RPMI7951 (cell line): ENCODE measurements at places on chromosomes 5 and 9.
A peak's percentile ranks its signal among the peaks of the same experiment; 100 is the strongest.

GRCh38 chr5:171826132-171826531 lies 40.5 kb downstream of the SMIM23 start:
- DNase-seq: peak; percentile 23

- DNase-seq: no peak
Observed at GRCh38 chr5:109345699-109346098, 64.1 kb downstream of the PJA2 start.

GRCh38 chr5:104932431-104932830 lies 1369.8 kb upstream of the NUDT12 start:
- DNase-seq: no peak

DNA sequence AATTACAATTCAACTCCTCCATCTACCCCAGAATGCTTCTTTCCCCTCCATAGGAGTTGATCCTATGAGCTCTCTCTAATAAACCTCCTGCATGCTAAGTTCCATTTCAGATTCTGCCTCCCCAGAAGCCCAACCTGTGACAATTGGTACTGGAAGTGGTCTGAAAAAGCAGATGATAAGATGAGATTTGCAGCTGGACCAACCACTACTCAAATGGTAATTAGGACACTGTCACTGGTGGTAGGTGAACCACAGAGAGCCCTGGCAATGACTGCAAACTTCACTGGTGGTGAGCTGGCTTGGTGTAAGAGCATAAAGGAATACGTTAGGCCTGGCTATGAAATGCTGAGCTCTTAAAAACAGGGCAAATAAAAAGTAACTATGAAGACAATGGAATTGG lies 112.6 kb downstream of the ESM1 start:
- DNase-seq: no peak

DNA sequence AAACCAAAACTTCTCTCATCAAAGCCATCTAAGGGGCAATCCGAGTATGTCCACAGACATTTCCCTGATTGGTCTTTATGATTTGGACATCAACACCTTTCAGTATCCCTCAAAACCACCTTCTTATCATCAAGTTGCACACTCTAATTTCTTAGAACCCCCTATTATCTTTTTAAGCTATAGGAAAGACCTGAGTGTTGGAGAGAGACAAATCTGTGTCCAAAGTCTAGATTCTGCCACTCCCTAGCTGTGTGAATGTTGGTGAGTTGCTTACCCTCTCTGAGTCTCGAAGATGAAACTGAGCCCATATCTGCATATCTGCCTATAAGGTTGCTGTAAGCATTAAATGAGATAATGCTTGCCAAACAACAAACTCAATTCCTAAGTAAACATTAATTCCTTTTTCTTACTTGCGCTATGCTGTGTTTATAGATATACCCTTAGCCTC lies 159.1 kb downstream of the DOCK8 start:
- DNase-seq: no peak

GRCh38 chr5:50807661-50808060 lies 141.2 kb downstream of the PARP8 start:
- peak; percentile 1 for DNase-seq

DNA sequence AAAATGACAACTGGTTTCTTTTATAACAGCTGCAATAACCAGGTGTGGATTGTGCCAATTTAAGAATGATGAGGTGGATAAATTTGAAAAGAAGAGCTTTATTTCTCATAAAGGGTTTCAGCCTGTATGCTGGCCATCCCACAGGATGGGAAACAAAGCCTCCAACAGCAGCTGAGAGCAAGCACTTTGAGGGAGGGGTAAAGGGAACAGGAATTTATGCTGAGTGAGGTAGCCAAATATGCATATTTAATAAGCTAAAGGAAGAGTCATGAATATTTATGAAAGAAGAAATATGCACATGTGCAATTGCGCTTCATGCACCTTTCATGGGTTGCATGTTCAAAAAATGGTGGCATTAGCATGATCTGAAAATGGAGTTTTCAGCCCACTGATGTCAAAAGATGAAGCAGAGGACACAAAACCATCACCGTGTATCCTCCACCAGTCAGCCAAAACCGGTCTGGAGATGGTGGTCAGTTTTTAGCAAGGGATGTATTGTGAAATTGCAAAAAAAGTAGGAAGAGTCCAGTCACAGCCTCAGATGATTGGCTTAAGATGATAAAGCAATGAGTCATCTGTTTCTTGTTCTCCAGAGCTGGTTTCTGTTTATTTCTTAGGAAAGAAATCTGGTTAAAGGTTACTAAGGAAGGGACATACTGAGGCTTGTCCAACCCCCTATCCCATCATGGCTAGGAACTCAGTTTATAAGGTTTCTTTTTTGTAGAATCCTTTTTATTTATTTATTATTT lies 47.9 kb downstream of the DEPDC1B start:
- peak; percentile 81 for DNase-seq

DNA sequence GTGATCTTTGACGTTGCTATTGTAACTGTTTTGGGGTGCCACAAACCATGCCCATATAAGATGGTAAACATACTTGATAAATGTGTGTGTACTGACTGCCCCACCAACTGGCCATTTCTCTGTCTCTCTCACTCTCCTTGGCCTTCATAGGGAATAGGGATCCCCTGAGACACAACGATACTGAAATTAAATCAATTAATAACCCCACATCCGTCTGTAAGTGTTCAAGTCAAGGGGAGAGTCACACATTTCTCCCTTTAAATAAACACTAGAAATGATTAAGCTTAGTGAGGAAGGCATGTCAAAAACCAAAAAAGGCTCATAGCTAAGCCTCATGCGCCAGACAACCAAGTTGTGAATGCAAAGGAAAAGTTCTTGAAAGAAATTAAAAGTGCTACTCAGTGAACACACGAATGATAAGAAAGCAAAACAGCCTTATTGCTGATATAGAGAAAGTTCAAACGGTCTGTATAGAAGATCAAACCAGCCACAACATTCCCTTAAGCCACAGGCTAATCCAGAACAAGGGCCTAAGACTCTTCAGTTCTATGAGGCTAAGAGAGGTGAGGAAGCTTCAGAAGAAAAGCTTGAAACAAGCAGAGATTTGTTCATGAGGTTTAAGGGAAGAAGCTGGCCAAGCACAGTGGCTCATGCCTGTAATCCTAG lies 111.1 kb downstream of the UGCG start:
- no peak for DNase-seq

DNA sequence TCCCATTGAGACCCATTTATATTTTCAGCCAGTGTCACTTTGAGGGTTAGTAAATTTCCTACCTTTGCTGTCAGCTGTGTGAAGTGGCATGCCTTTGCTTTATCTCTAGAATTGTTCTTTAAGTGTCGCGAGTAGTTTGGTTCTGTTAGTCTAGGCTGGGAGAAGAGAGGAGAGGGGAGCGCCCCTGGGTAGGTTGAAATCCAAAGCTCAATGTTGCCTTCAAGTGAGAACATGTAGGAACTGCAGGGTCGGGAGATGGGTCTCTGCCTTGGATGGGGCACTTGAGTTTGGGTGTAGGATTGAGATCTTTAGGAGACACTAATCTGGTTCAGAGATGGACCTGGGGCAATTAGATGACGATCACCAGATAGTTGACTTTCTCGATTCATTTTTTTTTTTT lies 46.3 kb downstream of the STC2 start:
- peak; percentile 23 for DNase-seq

GRCh38 chr5:109164001-109164400 lies 245.8 kb downstream of the PJA2 start:
- no peak for DNase-seq
